ENCODE measurements at places on chromosomes 3 and 15.

DNA sequence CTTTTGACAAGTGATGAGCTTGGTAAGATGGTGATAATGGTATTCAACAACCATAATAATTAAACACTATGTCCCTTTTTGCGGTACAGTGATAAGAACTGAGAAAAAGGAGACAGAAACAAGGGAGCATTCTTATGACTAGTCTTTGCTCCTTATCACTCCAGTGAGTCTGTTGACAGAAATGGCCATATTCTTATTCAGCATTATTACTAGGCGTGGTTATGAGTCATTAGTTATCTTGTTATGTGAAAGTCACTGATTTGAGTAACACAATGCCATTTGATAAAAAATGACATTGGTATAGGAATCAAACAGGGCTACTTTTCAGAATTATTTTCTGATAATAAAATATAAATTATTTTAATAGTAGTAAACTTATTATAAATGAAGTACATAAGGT, 193.5 kb downstream of the C3orf38 start:
- no peak for DNase-seq

DNA sequence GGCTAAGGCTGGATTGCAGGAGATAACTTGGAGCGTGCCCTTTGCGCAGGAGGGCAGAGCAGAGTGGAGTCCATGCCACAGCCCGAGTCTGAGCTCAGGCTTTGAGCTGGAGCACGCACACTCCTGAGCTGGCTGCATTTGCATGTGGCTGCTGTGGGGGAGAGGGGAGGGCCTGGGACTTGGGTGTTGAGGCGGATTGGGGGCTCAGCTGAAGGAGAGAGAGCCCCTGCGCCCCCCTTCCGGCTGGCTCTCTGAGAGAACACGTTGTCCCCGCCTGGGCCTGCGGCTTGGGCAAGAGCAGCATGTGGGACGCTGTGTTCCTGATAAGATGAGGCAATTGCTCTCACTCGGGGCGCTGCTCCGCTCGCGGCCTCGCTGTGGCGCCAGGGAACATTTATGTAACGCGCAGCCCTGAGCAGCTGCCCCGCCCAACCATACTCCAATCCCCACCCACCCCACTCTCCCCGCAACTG, 39.1 kb downstream of the KLF13 start:
- DNase-seq = peak; percentile 70

- DNase-seq = no peak
These were observed 1095.1 kb downstream of the IGSF11 start for GRCh38 chr3:117939425-117940027.

DNA sequence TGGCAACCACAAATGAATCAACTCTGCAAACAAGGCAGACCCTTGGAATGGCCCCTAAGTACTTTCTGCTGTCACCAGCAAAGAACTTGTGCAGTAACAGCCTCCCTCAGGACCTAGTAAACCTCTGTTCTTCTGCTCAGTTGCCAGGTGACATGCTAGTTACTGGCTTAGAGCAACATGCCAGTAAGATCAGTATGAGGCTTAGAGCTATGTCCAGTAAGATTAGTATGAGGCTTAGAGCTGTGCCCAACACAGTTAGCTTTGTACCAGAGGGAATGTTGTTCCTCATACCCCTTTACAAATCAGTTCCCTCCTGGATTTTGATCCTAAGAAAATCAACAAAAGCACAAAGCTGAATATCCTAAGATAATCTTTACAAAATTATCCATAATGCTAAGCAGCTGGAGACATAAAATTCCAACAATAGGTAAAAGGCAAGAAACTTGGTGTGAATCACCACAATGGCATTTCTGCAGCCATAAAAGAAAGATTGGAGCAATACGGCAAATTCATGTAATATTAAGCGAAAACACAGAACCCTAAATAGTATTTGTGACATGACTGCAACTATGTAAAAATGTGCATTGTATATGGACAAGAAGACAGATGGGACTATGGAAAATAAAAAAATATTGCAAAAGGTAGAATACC, 107.3 kb upstream of the LPP start:
- no peak for DNase-seq

GRCh38 chr3:77620009-77620408, 580.1 kb downstream of the ROBO2 start:
- no peak for DNase-seq

- no peak for DNase-seq
These were observed 63.5 kb upstream of the FSIP1 start for GRCh38 chr15:39846108-39846507.

DNA sequence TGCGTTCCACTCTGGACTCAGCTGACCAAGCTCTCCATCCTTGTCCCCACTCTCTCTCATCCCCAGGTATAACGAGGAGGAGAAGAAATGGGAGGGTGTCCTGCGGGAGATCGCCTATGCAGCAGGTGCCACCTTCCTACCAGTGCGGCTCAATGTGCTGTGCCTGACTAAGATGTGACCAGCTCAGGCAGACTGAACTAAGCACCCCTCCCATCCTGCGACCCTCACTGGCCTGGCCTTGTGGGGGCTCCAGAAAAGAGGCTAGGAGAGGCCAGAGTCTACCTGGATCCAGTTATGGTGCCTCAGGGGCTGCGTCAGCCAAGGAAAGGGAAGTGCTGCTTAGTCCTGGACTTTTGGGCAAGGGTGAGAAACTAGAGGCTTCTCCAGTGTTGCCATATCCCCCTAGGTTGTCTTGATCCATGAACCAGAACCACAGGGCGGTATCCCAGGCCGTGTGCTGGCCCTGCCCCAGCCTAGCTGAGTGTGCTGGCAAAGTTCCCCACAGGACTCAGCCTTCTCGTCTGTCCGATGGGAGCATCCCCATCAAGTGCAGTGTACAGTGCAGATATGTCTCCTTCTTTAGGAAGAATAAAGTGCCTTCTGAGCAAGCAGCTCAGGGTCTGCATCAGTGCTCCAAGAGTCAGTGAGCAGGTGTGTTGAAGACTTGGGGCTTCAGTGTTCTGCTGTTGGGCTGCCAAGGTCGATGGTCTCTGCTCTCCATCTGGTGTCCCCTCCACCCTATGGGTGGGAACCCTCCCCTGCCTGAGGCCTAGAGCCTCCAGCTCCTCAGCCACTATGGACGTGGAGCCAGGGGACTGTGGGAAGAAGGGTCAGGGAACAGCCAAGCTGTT, 6.7 kb downstream of the KLHL40 start:
- no peak for DNase-seq

GRCh38 chr3:115974940-115975339, 351.6 kb downstream of the GAP43 start:
- no peak for DNase-seq

GRCh38 chr15:75452364-75452864, 924 bp upstream of the SIN3A start:
- peak; percentile 77 for DNase-seq

DNA sequence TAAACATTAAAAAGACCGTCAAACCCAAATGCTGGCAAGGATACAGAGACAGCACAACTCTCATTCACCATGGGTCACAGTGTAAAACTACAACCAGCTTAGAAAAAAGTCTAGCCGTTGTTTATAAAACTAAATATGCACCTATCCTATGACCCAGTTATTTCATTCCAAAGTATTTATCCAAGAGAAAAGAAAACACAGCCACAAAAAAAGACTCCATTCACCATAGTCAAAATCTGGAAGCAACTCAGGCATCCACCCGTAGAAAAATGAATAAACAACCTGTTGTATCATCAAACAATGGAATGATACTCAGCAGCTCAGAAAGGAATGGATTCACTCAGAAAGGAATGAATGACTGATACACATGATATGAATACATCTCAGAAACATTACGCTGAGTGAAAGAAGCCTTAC, 28.6 kb downstream of the PLD1 start:
- DNase-seq = no peak
